G401 (cell line): ENCODE measurements at places on chromosomes 7 and 10.

- no peak for DNase-seq
Observed at GRCh38 chr7:90345595-90346335, 751 bp upstream of the GTPBP10 start.

- DNase-seq: peak; percentile 92
Observed at GRCh38 chr10:118781541-118781940, 26.8 kb upstream of the CACUL1 start.

GRCh38 chr7:73349763-73350162 lies 21.8 kb downstream of the FKBP6 start:
- no peak for DNase-seq

DNA sequence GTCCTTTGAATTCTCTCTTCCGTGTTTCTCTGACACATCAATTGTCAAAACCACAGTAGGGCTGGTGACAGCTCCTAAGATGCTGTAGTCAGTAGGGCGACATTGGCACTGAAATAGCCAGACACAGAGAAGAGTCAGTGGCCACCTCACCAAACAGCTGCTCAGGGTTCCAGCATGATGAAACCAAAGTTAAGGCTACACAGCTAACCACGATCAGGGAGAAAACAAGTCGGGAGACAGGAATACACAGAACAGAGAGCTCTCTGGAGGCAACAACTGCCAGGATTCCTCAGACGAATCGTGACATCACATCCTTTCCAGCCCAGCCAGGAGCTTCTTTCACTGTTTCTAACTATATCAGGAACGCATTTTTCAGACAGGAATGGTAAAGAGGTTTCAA lies 922.2 kb downstream of the SORCS1 start:
- DNase-seq: no peak

GRCh38 chr10:97686962-97687784 lies at the start of gene AVPI1:
TSS of gene AVPI1 (minus strand) at chr10:97687241. CDS start at chr10:97679905, 7,336 bp downstream.
- peak; percentile 98 for DNase-seq

DNA sequence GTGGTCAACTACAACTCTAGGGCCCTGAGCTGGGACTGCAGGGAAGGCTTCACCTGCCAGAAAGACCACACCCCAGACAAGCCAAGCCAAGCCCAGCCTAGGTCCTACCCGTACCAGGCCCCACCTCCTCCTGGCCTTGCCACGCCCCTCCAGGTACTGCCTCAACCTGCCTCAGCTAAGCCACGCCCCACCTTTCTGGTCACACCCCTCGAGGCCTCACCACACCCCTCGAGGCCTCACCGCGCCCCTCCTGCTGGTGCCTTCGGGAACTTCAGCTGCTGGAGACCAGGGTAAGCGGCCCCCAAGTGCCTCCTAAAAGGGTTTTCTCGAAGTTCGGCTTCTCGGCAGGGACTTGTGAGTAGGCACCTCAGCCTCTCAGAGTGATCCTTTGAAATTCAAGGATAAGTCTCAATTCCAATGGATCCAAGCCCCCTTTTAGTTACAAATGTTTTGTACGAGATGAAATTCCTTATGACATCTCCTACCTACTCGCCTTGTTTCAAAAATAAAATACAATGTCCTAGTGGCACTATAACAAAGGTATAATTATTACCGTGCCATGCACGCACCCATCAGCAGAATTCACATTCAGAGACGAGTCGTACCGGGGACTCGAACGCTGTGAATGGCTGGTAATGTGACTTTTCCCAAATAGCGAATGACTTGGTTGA lies 171.2 kb downstream of the ARHGAP21 start:
- DNase-seq: no peak

- peak; percentile 32 for DNase-seq
Observed at GRCh38 chr7:155107126-155107525, 37.0 kb downstream of the HTR5A start.

DNA sequence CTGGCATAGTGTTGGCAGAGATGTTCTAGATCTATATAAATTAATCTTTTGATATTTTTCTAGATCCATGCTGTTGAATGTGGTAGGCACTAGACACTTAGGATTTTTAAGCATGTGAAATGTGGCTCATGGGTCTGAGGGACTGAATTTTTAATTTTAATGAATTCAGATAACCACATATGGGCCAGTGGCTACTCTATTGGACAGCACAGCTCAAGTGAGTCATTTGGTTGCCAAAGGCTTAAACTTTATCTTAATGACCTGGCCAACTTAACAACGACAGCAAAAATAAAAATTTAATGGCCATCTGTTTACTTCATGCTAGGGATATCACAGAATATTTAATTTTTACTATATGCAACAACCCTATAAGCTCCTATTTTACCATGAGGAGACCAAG lies 61.4 kb downstream of the CDK14 start:
- no peak for DNase-seq

DNA sequence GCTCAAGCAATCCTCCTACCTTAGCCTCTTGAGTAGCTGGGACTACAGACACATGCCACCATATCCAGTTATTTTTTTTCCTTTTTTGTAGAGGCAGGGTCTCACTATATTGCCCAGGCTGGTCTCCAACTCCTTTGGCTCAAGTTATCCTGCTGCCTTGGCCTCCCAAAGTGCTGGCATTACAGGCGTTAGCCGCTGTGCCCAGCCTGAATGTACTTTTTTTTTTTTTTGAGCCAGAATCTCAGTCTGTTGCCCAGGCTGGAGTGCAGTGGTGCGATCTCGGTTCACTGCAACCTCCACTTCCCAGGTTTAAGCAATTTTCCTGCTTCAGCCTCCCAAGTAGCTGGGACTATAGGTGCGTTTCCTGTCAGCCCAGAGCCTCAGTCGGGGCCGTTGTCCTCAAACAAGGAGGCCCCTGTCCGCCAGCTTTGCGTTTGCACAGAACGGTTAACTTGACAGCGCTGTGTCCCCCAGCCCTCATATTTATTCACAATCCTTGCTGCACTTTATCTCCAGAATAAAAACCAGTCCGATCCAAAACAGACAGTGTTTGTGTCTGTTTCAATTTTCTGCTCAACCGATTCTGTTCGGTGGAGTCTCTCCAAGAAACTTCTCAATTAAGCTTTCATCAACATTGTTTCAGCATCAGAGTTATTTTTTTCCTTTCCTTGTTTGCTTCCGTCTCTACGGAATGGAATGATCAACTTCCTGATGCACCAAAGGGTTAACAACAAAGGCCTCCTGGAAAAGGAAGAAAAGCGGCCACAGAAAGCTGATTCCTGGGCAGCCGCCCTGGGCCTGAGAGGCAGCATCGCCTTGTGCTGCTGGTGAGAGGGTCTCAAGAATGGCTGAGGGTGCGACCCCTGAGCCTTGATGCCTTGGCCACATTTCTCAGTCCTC lies 64.5 kb downstream of the PDIA4 start:
- DNase-seq: peak; percentile 60

- DNase-seq: no peak
Observed at GRCh38 chr10:71090801-71091200, 121.6 kb upstream of the UNC5B start.

GRCh38 chr7:110841840-110842545 lies 248.9 kb upstream of the LRRN3 start:
- peak; percentile 92 for DNase-seq

- DNase-seq: no peak
Observed at GRCh38 chr10:34491678-34492077, 323.4 kb downstream of the PARD3 start.

DNA sequence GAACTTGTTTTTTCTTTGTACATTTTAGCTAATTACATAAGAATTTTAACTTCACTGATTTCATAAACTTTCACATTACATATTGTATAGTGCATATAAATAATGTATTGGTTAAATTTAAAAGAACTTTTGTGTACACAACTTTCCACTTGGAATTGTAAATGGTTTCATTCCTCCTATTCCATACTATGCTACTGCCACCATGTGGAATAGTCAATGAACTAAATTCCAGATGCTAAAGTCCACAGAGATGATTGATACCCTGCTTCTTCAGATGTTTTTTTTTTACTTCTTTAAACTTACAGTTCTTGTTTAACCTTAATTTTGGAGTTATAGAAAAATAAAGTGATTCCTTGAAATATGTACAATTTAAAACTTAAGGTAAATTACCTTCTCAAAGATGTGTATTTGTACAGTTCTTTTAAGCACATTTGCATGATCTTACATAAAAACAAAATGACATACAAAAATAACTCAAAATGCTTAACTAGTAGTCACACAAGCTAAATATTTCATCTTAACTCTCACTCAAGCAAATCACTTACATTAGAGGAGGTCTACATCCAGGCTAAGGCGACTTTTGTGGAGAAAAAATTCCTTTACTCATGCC lies 247.6 kb upstream of the HGF start:
- DNase-seq: peak; percentile 21

- no peak for DNase-seq
Observed at GRCh38 chr7:94590526-94591162, 65.3 kb downstream of the SGCE start.

DNA sequence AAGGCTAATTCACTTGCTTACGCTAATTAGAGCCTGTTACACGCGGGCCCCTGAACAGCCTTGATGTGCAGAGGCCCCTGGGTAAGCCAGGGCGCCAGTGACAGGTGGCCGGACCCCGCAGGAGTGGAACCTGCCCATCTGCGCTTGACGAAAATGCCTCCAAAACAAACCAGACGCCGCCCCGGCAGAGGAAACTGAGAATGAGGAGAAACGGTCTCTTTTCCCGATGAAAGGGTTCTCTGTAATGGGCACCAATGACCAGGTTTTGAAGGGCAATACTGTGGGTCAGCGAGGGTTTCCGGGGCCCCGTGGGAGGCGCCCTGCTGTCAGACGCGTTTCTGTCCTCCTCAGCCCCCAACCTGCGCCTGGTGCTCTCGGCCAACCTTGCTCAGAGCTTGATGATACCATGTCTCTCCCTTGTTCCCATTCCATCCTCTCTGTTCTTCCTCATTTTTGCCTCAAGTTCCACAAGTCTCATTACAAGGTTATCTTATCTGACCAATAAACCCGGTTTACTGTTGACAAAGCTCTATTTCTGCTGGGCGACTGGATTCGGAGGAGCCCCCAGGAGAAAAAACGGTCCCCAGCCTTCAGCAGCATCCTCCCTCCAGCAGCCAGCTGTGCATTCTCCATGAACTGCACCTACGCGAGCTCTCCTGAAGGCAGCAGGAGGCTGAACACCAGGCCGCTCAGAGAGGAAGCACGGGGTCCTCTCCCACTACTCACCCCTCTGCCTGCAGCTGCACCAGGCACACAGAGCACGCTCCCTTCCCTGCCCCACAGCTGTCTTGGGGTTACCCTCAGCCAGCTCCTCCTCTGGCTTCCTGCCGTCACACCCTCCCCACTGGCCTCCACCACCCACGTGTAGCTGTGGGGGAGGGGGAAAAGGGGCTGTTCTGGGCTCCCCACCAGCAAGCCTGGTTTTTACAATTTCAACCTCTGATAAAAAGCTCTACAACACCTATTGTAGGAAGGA lies 202.0 kb downstream of the MAD1L1 start:
- peak; percentile 89 for DNase-seq

DNA sequence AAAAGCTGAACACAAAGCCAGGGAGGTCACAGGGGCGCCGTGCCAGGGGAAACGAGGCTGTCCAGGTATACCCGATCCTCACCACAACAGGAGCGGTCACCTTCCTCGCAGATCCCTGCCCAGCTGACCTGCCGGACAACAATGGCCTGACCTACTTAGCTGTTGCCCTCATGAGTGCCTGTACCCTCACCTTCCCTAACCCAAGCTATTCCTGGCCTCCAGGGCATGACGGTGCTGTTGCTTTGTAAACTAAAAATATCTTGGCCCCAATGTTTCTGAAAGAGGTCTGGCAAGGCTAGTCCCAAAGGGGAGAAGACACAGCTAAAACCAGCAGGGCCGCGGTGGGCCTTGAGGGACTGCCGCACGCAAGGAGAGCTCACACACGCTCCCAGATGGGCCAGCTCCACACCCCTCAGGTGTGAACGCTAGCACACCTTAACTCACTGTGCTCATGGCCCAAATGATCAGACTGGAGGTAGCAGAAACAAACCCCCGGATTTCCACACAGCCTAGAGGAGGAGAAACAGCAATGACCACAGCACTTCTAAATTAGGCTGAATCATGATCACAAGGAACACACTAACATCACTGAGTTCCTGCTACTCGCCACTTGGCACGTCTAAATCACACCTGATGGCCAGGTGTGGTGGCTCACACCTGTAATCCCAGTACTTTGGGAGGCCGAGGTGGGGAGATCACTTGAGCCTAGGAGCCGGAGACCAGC lies 66.3 kb upstream of the CYTH3 start:
- peak; percentile 64 for DNase-seq

DNA sequence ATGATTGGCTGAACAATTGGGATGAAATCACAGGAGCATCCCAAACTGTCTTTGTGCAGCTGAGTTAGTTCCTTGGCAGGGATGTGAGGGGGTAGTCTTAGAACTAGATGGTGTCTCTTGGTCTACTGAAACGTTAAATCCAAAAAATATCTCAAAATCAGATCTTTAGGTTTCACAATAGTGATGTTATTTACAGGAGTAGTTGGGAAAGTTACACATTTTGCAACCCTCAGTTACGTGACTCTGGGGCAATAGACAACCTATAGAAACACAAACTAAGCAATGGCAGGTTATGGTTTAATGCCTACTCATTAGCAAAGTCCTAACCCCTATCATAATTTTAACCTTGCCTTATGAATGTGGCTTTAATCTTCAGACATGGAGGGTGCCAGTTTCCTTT lies 24.0 kb downstream of the PKD1L1 start:
- DNase-seq: no peak

DNA sequence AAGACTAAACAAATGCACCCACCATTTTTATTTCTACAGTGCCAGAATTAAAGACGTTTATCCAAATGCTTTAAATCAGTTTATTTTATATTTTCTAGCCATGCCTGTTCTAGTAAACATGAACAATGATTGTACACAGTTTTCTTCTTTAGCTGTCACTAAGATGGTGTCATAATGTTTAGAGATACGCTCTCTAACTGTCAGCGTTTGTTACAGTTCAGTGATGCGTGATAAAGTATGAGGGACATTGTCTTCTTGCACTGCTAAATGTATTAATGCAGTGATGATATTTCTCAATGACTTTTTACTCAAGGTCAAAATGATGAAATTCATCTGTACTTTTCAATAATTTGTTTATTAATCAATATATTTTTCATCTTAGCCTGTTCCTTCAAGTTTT lies 513.6 kb downstream of the ATRNL1 start:
- no peak for DNase-seq

DNA sequence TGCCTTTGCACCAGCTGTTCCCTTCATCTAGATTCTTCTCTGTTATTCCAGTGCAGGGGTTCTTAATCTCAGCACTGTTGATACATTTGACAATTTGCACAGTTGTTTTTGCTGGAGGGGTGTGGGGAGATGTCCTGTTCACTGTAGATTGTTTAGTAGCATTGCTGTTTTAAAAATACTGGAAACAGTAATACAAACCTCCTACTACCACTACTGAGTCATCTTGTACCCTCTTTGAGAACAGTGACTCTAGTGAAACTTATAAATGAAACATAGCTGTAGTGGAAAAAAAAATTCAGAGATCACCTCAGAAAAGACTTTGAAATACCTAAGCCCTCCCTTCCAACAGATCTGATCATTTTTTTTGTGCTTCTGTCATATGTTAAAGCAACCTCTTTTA lies 154.8 kb upstream of the TMEM196 start:
- DNase-seq: no peak

GRCh38 chr10:13953371-13953770 lies 366.6 kb downstream of the PRPF18 start:
- no peak for DNase-seq
